ENCODE measurements at places on chromosomes 2 and 18.

DNA sequence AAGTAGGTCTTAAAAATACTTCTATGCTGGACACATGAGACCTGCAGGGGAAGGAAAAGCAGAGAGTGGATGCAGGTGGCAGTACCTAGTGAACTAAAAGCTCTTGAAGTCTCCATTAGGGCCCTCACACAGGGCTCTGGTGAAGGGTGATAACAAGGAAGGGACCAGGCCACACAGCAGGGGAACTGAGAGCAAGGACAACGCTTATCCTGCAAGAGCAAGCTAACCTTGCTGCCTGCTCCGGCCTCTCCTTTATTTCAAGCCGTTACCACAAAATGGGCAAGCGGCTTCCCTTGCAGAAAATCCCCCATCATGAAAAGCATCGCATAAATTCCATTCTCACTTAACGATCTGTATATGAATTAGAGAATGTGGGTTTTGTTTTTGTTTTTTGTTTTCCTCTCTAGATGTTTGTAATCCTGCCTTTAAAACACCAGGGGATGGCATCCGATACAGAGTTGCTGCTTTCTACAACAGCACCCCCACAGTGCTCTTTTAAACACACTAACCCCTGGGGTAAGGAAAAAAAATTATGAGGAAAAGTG lies 64.5 kb downstream of the CACNB4 start:
- DNase-seq: no peak

- DNase-seq: peak; percentile 37
Observed at GRCh38 chr2:50397992-50398765, 633.8 kb downstream of the NRXN1 start.

DNA sequence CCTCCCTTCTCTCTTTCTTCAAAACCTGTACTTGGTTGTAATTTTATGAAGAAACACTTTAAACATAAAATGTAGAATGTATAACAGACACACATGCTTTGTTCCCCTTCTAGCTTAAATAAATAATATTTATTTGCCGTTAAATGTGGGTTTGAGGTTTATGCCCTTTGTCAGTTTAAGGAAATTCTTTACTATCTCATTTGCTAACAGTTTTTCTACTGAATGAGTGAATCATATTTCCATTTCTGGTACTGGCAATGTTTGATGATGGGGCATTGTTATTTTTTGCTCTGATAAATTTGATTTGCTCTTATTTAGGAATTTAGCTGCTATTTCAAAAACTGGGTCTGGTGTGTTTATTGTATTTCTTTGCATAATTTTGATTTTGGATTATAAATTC lies 555.6 kb downstream of the CCDC85A start:
- DNase-seq: no peak

- DNase-seq: no peak
Observed at GRCh38 chr2:98142106-98142791, 55.3 kb downstream of the VWA3B start.

- no peak for DNase-seq
Observed at GRCh38 chr18:30682672-30683071, 359.9 kb downstream of the DSC3 start.

DNA sequence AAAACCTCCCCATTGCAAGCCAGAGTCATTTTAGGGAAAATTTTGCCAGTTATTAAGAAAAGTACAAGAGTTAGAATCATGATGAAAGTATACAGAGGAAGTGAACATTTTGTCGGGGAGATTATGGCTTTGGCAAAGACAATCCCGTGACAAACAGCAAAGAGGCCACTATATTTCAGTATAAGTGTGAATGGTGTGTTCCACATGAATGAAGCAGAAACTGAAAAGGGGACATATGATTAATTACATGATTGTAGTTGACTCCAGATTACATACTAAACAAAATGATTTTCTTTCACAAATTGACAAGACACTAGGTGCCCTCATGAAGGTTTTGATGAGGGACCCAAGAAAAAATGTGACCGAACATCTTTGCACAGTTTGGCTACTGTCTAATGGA lies 42.0 kb downstream of the SP140 start:
- no peak for DNase-seq

DNA sequence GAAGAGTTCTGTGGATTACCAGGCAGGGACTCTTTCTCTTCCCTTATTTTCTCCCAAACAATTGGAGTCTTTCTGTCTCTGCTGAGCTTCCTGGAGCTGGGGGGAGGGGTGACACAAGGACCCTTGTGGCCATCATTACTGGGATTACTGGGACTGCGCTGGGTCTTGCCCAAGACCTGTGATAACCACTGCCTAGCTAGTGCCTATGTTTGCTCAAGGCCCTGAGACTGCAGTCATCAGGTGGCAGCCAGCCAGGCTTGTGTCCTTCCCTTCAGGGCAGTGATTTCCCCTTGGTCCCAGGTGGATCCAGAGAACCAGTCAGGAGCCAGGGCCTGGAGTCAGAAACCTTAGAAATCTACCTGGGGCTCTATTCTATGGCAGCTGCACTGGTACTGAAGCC lies 355.6 kb downstream of the PARD3B start:
- DNase-seq: no peak

GRCh38 chr2:100013892-100014677 lies 128.3 kb downstream of the AFF3 start:
- DNase-seq: no peak

- DNase-seq: no peak
Observed at GRCh38 chr2:107202962-107203591, 317.1 kb upstream of the ST6GAL2 start.

- DNase-seq: no peak
Observed at GRCh38 chr2:23525137-23525765, 140.3 kb downstream of the KLHL29 start.

GRCh38 chr2:215881582-215881981 lies 131.8 kb downstream of the MREG start:
- DNase-seq: no peak

DNA sequence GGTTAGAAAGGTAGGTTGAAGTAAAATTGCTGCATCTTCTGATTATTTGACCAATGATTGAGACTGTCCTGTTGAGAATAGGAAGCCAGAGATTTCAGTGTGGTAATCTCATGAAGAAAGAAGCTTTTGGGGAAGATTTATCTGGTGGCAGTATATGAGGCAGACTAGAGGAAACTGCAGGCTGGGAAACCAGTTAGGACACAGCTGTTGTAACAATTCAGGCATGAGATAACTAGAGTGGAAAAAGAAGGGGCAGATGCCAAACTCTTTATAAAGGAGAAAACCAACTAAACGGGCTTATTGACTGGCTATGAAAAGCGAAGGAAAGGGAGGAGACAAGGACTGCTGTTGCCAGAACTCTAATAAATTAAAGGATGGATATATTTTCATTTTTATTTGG lies 155.6 kb downstream of the TTC27 start:
- no peak for DNase-seq

DNA sequence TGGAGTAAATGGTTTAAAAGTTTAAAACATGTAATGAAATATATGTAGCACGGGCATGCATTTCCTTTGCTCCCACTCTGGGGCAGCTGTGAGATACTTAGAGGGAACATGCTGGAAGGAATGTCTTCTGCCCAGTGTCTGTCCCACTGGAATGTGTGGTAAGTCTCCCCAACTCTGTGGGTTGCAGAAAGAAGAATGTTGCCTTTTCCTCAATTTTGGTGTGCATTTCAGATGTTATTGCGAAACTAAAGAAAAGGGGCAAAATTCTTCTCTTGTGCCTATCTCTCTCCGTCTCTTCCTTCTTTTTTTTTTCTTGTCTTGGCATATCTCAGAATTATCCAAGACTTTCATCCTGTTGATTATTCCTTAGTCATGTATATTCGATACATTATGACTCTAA lies 201.1 kb downstream of the SH3RF3 start:
- no peak for DNase-seq

DNA sequence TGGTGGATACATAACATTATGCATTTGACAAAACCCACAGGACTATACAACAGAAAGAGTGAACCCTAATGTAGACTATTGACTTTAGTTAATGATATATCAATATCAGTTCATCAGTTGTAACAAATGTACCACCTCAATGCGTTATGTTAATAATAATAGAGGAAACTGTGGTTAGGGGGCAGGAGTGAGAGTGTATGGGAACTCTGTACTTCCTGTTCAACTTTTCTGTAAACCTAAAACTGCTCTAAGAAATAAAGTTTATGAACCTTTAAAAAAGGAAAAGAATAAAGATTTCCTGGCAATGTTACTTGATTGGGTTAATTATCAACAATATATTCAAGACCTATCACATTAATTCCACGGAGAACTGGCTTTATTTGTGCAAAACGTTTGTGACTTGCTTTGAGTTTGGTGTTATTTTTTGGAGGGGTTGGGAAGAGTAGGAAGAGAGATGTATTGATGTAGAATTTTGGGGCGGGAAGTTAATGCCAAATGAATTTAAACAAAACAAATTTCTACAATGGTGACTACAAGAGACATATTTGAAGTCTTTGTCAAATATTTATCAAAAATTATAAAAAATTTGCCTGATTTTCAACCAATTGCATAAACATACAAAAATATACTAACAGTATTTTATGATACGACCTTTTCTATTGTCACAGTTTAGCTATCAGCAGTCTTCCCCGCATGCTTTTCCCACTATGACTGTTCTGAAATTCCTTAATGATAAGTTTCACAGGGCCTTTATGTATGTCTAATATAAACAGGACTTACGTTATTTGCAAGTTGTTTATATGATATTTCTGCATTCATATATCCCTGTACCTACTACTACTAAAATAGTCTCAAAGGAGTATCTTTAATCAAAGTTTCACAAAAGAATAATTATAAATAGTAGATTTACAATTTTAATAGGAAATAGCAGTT lies 2.1 kb upstream of the RTN4 start:
- DNase-seq: no peak

- no peak for DNase-seq
Observed at GRCh38 chr2:54657664-54658083, 65.8 kb upstream of the EML6 start.

- peak; percentile 18 for DNase-seq
Observed at GRCh38 chr2:183666031-183666430, 541.8 kb downstream of the NUP35 start.

DNA sequence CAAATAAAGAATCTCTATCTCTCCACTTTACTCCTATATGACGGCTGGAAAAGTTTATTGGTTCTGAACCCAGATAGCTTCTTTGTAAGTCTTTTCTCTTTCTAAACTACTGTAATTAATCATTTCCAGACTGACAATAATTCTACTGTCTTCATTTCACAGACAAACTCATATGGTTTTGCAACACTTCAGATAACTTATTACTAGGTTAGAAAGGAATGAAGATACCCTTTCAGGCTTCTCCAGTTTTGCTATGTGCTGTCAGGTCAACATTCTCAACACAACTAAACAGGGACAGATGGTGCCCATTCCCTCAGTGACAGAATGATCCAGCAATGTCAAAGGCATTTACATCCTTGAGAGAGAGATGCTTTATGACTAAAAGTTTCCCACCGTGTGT lies 198.5 kb upstream of the ITGA4 start:
- DNase-seq: no peak

- no peak for DNase-seq
Observed at GRCh38 chr18:51767293-51767692, 569.8 kb upstream of the MEX3C start.

DNA sequence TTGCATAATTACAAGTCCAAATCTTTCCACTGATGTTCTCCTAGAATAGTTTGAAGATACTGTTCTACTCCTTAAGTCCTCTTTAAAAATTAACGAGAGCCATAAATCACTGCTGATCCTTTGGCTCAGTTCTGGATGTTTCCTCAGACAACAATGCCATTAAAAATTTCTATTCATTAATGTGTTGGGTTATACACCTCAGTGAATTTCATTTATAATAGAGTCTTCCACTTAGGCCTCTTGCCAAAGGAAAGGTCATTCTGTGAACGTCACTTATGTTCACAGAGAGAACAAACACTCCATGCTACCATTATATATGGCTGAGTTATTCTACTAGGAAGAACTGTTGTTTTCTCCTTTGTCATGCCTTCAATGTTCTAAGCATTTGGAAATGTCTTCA lies 1472.3 kb upstream of the CELF4 start:
- no peak for DNase-seq

GRCh38 chr2:28610583-28611201 lies 114.8 kb downstream of the PLB1 start:
- no peak for DNase-seq

DNA sequence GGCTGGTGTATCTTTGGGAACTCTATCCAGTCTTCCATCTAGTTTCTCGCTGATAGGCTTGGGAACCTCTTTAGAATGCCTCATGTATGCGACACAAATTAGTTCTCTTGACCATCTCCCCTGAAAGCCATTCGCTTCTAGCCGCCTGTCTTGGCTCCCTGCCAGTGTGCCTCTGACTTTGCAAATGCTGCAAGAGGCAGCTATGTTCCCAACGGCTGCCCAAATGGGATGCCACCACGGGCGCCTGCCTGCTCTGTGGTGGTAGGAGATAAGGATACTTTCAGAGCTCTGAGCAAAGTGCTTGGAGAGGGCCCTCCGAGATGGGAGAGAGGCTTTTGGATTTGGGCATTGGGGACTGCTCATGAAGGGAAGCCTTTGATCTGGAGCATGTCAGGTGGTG lies 77.7 kb upstream of the IGFBP5 start:
- no peak for DNase-seq

DNA sequence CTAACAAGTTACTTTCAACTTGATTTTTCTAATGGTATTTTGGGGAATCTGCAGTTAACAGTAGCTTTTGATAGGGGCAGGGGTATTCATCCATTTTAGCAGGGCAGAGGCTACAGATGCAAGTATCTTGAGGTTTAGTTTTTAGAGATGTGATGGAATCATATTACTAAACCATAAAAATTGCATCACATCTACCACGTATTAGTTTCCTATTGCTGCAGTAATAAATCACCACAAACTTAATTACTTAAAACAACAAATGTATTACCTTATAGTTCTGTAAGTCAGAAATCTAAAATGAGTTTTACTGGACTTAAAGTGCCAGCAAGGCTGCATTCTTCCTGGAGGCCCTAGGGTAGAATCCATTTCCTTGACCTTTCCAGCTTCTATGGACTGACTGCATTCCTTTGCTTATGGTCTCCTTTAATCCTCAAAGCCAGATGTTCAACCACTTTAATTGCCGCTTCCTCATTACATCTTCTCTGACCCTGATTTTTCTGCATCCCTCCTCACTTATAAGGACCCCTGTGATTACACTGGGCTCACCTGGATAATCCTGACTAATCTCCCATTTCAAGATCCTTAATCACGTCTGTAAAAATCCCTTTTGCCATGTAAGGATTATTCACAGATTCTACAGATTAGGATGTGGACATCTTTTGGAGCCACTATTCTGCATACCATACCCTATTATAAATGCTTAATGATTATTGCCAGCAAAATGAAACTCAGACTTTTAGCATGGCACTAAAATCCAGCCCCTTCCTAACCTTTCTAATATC lies 21.9 kb upstream of the EXOC6B start:
- DNase-seq: no peak

DNA sequence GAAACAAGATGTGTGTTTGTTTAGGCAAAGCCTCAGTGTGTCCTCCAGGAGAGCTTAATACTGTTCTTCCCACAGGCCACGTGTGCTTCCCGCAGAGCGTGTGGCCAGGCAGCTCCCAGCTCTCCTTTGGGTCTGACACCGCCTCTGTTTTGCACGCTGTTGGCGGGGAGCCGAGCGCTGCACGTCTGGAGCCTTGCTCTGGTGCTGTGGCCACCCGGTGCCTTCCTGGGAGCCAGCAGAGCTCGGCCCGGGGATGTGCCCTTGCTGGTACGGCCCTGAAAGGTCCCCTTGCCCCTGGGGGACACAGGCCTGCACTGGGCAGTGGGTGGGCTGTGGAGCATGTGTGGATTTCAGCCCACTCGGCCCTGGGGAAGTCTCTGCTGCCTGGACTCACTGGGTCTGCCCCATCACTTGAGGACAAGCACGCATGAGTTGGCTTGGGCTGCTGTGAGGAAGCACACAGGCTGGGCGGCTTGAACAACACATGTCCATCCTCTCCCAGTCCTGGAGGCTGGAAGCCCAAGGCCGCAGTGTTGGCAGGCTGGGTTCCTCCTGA lies 160.7 kb upstream of the HDAC4 start:
- DNase-seq: no peak
